Neural crest cell (in vitro differentiated cells): ENCODE measurements at places on chromosomes 2 and 18. TPM values are rescaled to one million over a fixed set of nuclear protein-coding genes. Genes with fewer than 3 reads are reported as not detected.

- no peaks in the 10 kb centered on the region for H3K27me3 ChIP-seq
- no peak overlapping the region for H3K27ac ChIP-seq
- H3K4me3 ChIP-seq = no peak overlapping the region
- peaks cover 11% of the 10 kb centered on the region for H3K4me1 ChIP-seq
- no peak for DNase-seq
These were observed 37.5 kb downstream of the ADI1 start for GRCh38 chr2:3481736-3482362.

GRCh38 chr2:202911203-202911511 is 316 bp downstream of the WDR12 start:
- H3K27me3 ChIP-seq = no peaks in the 10 kb centered on the region
- peak overlapping the region; percentile 99 for H3K4me3 ChIP-seq
- peaks cover 4% of the 10 kb centered on the region for H3K36me3 ChIP-seq

DNA sequence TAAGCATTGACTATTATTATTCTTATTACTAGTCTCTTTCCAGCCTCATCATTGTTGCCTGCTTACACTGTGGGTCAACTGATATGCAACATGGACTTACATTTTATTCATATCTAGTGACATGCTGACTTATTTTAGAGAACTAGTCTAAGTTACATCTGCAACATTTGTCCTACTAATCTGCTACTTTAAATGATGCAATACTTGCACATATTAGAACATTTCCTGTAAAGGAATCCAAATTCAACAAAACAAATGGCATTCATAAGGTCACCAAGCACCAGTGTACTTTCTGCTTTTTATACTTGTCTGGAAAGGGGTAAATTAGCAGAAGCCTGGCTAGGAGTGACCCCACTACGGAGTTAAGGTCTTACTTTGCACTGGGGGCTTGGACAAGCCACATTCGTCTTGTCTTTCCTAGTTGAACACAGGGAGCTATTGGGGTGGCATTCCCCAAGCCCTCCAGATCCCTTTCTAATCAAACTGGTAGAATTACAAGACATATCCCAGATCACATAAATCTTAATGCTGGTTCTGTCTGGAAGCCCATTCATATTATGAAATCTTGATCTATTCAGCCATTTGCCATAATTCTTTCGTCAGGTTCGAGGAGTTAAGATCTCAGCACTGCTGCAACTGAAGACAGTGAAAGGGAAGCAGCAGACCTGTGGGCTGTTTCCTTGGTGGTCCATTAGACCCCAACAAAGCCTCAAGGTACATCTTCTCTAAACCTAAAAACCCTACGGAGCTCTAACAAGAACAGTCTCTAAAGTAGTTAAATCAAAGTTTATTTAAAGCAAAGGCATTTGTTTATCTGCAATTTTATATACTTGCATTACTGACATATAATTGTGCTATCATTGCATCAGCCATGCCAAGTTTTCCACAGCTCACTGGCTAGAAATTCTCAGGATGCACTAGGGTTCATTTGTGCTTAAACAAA is 49.9 kb upstream of the RTN4 start:
- no peaks in the 10 kb centered on the region for H3K4me1 ChIP-seq
- H3K27ac ChIP-seq = no peak overlapping the region
- no peaks in the 10 kb centered on the region for H3K36me3 ChIP-seq
- no peaks in the 10 kb centered on the region for H3K27me3 ChIP-seq
- no peak for DNase-seq

Gene AGXT
- not detected in 2 replicates for total RNA-seq

Gene PKDCC
- 74.4 and 81.9 TPM in 2 replicates for total RNA-seq

- H3K4me3 ChIP-seq = no peak overlapping the region
- H3K27ac ChIP-seq = no peak overlapping the region
- H3K27me3 ChIP-seq = no peaks in the 10 kb centered on the region
These were observed 121.2 kb upstream of the CAVIN2 start for GRCh38 chr2:191968120-191968519.

Gene CIB4
- not detected in 2 replicates for total RNA-seq

- no peak for DNase-seq
- no peak overlapping the region for H3K4me3 ChIP-seq
- H3K27ac ChIP-seq = no peak overlapping the region
- no peaks in the 10 kb centered on the region for H3K36me3 ChIP-seq
- H3K27me3 ChIP-seq = no peaks in the 10 kb centered on the region
- H3K4me1 ChIP-seq = no peaks in the 10 kb centered on the region
These were observed 24.0 kb upstream of the SULT1C3 start for GRCh38 chr2:108215794-108216211.

DNA sequence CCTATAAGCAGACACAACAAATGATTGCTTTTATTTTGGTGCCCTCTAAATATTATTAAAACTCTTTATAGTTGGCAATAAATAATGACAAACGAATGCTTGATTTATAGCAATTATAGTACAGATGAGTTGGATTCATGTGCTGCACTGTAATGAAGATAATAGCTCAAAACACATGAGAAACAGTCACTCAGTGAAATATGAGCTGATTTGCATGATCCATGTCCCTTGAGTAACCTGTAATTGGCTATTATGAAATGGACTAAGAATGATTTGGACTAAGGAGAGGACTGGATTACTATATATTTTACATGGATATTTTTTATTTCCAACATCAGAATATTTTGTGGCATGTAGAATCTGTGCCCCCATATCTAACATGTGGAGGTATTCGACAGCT is 365.6 kb upstream of the UBE2E3 start:
- H3K27ac ChIP-seq = no peak overlapping the region
- no peak for DNase-seq
- H3K36me3 ChIP-seq = no peaks in the 10 kb centered on the region
- H3K27me3 ChIP-seq = no peaks in the 10 kb centered on the region
- no peaks in the 10 kb centered on the region for H3K4me1 ChIP-seq

DNA sequence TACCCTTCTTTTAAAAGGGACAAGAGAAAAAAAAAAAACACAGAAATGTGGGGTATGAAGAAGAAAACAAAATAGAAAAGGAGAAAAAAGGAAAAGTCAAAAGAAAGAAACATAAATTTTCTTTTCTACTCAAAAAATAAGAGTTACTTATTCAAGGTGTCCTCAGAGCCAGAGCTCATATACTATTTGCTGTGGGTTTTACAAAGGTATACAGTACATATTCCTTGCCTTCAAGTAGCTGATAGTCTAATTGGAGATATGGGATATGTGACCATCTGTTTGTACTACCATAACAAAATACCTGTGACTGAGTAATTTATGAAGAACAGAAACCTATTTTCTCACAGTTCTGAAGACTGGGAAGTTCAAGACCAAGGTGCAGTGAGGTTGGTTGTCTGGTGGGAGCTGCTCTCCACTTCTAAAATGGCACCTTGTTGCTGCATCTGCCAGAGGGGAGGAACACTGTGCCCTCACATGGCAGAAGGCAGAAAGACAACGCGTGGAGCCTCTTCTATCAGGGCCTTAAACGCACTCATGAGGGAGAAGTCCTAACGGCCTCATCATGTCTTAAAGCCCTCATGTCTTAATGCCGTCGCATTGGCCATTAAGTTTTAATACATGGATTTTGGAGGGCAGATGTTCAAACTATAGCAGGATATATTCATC is 33.9 kb downstream of the NBAS start:
- peaks cover 27% of the 10 kb centered on the region for H3K36me3 ChIP-seq
- H3K4me1 ChIP-seq = peaks cover 2% of the 10 kb centered on the region
- H3K27me3 ChIP-seq = no peaks in the 10 kb centered on the region
- DNase-seq = no peak
- no peak overlapping the region for H3K27ac ChIP-seq

DNA sequence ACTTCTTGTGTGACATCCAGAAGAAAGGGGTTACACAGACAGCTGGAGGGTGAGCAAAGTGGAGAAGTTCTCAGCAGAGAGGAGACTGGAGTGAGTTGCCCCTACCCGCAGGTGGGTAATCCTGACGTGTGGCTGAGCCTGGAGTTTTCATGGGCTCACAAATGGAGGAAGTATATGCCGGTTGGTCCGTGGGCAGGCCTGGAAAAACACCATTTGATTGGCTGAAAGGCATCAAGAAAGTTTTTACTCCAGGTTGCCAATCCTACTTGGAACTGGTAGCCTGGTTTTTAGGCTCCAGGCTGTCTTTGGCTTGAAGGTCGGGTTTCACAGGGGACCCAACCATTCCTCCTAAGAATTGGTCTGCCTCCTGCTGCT is 1177.4 kb upstream of the LRRTM1 start:
- no peaks in the 10 kb centered on the region for H3K27me3 ChIP-seq
- no peaks in the 10 kb centered on the region for H3K36me3 ChIP-seq
- H3K27ac ChIP-seq = no peak overlapping the region
- no peak for DNase-seq
- no peak overlapping the region for H3K4me3 ChIP-seq
- H3K4me1 ChIP-seq = no peaks in the 10 kb centered on the region

DNA sequence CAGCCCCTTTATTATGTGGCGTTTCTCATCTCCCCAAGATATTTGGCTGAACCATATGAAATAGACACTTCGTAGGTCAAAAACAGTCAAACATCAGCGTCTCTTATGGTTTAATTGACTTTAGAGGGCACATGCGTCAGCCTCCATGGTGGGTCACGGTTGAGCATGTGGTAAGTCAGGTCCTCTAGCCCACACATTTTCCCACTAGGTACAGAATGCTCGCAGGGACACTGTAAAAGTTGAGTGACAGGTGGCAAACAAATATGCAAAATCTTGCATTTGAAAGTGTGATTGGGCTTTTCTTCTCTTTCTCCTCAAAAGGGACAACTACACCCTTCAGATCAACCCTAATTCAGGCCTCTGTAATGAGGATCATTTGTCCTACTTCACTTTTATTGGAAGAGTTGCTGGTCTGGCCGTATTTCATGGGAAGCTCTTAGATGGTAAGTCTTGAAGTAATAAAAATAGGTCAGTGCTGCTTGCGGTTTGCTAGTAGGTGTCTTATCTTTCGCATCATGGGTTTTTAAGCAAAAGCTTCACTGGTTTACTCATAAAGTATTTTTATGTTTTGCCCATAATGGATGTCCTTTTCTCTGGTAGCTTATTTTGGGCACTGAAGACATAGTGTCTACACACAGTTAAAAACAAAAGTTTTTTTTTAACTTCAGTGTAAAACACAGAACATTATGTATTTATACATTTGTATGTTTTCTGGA is 261.3 kb downstream of the ALPK2 start:
- H3K4me1 ChIP-seq = no peaks in the 10 kb centered on the region
- DNase-seq = no peak
- H3K36me3 ChIP-seq = peaks cover 28% of the 10 kb centered on the region
- H3K4me3 ChIP-seq = no peak overlapping the region
- H3K27ac ChIP-seq = no peak overlapping the region
- no peaks in the 10 kb centered on the region for H3K27me3 ChIP-seq

DNA sequence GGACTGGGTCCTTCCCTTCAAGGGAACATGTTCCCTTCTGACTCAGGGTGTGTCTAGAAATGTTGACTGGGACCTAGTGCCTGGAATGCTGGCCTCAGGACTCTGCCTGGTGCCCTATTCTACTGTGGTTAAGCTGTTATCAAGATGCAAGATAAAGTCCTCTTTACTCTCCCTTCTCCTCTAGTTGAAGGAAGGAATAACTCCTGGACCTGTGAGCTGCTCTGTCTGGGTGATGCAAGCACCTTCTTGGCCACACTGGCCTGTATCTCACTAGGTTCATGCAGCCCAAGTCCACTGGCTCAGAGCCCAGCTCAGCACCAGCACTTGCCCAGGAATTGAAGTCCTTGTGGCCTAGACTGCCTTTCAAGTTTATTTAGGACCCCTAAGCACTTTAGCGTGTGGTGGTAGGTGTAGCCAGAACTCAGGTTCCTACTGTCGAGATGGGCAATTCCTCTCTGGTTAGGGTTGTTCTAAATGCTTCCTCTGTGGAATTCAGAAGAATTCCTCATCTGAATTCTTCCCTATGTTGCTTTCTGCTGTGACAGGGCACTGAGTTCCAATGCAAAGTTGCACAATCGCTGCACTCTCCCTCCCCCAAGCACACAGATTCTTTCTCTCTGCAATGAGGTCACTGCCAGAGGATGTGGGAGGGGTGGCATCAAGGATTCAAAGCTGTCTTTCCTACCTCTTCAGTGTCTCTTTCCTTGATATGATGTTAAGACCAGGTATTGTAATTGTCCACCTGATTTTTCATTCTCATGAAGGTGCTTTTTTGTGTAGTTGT is 54.7 kb downstream of the VWC2L start:
- no peaks in the 10 kb centered on the region for H3K27me3 ChIP-seq
- no peak overlapping the region for H3K4me3 ChIP-seq
- DNase-seq = no peak
- H3K27ac ChIP-seq = no peak overlapping the region
